Activated naive CD4-positive, alpha-beta T cell (primary cell): ENCODE measurements at places on chromosomes 4 and X.

GRCh38 chr4:44652002-44652401, 577 bp upstream of the YIPF7 start:
- DNase-seq: no peak

DNA sequence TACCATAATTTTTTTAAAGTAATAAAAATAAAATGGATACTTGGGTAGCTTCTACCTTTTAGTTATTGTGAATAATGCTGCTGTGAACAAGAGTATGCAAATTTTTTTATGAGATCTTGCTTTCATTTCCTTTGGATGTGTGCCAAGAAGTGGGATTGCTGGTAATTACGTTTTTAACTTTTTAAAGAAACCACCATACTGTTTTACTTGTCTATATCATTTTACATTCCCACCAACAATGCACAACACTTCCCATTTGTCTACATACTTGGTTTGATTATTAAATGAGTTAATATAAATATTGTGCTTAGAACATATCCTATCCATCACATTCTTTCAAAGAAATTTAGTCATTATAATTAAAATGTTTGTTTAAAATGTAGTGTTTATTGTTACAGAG, 3.9 kb upstream of the SULT1B1 start:
- DNase-seq: no peak

DNA sequence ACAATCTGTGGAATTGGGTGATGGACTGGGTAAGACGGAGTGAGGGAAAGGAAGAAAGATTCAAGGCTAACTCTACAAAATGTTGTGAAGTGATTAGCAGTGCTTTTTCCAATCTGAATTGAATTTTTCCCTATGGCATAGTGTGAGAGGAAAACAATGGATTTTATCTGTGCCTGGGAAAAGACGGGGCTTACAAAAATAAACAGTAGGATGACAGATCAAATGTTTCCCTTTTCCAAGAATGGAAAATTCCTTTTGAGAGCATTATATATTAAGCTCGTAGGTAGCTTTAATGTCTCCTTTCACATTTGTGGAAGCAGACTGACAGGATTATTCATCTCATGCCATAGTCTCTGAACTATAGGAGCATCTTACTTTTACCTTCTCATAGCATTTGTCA, 27.8 kb downstream of the ATP11C start:
- DNase-seq: no peak

- no peak for DNase-seq
Measured at GRCh38 chrX:39816871-39817731, 280.7 kb downstream of the BCOR start.

GRCh38 chrX:44733931-44734330, 109.9 kb upstream of the DUSP21 start:
- no peak for DNase-seq

GRCh38 chr4:3766036-3766784, at the start of gene ADRA2C:
TSS of gene ADRA2C (plus strand) at chr4:3766385. CDS start at chr4:3766607, 222 bp downstream.
- DNase-seq: no peak

DNA sequence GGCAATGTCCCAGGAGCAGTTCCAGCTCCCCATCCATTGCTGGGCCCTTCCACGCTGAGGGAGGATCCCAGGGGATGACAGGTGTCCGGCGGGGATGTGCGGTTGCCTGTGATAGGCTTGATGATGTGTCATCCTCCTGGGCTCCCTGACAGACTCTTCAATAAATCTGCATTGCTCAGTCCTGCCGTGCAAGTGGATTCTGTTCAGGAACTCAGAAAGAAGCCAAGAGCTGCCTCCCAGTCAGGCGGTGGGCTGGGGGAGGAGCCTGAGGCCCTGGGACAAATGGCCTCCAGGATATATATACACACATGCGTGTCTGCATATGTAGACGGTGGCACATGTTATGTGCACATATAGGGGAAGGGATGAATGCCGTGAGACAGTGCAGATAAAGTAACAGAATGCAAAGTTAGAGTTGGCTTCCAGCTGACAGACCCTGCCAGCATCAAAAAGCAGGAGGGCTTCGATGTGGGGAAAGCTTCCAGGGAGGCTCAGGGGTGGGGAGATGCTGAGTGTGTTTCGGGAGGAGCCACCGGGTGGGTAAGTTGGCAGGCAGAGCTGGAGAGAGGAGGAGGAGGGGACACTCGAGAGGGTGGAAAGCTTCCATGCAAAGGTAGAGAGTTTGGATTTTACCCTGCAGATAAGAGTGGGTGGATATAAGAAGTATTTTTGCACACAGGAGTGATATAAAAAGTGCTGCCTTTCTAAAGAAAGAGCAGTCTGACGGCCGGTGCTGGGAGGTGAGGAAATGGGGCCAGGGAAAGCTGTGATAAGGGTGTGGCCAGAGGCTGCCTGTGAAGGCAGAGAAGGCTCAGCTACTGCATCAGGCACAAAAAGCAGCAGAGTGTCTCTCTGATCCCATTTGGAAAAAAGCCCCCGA, 28.5 kb upstream of the CRMP1 start:
- DNase-seq: no peak

DNA sequence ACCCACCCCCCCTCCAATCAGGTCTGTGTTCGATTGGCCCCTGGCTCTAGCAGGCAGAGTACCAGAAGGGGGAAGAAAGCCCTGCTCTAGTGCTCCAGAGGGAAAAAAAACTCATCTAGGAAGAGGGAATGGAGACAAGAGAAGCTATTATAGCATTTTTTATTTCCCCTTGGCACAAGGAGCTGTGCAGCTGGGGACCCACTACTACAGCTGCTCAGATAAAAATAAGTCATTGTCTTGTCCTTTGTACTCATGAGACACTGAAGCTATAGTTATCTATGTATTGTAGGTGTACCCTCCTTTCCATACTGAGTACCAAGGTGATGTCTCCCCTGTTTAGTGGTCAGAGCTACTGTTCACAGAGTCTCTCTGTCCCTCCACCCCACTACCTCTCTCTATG, 14.3 kb downstream of the CCDC160 start:
- DNase-seq: no peak

GRCh38 chrX:16671005-16671404, 21.0 kb downstream of the S100G start:
- DNase-seq: peak; percentile 2

GRCh38 chr4:10201381-10202223, 85.0 kb upstream of the WDR1 start:
- no peak for DNase-seq

- DNase-seq: no peak
Measured at GRCh38 chr4:139175646-139176301, 1.2 kb downstream of the ELF2 start.

DNA sequence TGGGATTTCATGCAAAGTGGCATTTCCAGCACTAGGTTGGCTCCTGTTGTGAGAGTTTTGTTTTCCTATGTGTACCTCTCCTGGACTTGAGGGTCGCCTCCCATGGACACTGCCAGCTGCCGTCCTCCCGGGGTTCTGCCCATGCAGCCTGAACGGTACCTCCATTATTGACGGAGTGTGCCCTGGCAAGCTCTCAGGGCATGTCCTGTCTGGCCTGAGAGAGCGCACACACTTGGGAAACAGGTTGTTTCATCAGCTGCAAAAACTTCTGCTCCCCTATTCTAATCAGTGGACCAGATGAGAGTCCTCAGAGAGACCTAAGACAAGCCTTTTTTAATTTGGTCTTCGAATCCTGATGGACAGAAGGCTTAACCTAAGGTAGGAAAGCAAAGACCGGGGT, 56.6 kb upstream of the HOPX start:
- DNase-seq: no peak

DNA sequence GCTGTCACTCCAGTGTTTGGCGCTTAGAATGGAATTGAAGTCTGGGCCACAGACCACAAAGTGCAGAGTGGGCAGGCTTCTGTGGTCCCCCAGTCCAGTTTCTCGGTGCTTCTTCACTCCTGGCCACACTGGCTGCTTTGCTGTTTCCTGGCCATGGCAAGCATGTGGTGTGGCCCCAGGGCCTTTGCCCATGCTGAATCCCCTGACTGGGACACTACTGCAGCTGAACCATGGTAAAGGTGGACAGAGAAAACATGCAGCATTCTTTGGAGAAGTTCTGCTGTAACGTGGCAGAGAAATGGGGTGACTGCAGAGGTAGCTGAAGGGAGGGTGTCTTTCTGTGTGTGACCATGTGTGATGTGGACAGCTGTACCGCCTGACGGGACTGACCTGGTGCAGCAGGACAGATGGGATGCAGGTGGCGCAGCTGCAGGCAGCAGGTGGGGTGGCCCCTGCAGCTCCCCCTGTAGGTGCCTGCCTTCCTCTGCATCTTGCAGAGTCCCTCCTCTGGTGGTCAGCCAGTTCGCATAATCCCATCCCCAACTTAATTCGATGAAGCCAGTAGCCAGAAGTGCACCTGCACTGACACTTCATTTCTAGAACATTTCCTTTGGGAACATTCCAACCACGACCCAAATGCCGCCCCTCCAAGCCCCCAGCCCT, 13.2 kb upstream of the S100P start:
- no peak for DNase-seq

DNA sequence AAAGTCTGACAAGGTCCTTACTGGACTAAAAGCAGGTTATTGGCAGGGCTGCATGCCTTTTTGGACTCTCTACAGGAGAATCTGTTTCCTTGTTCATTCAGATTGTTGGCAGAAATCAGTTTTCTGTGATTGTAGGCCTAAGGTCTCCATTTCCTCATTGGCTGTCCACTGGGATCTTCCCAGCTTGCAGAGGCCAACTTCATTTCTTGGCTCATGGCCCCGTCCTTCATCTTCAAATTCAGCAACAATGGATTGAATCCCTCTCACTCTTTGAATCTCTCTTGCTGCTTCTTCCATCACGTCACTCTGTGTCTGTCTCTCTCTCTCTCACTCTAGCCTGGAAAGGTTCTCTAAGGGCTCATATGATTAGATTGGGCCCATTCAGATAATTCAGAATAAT, 14.9 kb upstream of the GLUD2 start:
- no peak for DNase-seq

DNA sequence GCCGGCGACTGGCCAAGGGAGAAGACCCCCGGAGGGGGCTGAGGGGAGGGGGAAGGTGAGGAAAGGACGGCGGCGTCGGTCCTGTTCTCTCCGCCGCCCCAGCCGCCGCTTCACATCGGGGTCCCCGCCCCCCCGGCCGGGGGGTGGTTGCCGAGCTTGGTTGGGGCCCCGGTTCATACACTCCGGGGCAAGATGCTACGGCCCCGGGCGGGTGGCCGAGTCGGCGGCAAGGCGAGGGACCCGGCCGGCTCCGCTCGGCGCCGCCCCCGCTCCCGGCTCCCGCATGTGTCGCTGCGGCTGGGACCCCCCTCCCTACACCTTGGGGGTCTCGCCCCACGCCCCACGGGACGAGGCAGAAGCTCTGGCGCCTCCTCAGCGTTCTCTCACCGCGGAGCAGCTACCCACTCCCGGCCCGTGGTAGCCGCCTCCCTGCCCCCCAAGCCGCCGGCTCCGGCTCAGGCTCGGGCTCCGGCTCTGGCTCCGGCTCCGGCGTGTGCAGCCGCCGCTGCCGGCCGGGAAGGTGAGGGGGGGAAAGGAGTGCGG, 461 bp downstream of the FBXW7 start:
- DNase-seq: peak; percentile 5

DNA sequence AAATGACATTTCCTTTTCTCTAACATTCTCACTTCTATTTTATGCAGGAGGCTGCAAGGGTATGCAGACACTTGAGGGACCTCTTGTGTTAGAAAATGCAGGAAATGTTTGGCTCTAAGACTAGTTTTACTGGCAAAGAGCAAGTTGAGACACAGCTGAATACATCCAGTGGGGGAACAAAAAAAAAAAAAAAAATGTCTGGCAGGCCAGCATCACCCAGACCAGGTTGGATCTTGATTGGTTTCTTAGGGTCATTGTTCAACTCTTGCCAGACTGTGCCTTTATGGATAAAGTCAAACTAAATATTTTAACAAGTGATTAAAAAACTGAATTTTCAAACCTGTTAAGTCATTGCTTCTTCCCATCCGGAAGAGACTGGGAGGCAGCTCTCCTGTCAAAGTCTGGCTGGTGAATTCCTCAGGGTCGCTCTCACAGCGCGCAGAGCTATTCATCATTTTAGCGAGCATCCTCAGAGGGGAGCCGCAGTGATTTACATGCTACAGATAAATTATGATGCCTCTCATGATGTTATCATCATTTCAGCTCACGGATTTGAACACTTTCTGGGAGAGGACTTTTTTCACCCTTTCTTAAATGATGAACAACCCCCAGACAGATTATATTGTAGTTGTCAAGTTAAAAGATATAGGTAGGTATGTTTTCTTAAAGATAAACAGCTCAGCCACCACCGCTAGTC, 23.6 kb upstream of the PACRGL start:
- DNase-seq: no peak

- no peak for DNase-seq
Measured at GRCh38 chrX:6909396-6909795, 238.1 kb upstream of the STS start.

DNA sequence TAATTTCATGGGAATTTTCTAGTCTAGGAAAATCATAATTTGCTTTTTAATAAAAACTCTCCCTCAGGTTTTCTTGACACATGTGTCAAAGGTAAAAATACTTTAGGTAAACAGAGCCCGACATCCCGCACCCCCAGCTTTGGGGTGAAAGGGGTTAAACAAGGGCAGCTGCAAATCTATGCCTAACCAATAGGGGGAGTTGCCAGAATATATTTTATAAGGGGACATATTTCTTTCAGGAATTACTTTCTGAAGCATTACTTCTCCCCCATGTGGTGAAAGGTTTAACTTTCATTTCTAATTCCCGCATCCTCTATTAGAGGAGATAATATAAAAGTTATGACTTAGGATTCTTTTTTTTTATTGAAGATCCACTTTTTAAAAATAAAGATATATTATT, 53.9 kb upstream of the HEPH start:
- DNase-seq: no peak

- no peak for DNase-seq
Measured at GRCh38 chr4:145735827-145736226, 55.9 kb downstream of the C4orf51 start.

DNA sequence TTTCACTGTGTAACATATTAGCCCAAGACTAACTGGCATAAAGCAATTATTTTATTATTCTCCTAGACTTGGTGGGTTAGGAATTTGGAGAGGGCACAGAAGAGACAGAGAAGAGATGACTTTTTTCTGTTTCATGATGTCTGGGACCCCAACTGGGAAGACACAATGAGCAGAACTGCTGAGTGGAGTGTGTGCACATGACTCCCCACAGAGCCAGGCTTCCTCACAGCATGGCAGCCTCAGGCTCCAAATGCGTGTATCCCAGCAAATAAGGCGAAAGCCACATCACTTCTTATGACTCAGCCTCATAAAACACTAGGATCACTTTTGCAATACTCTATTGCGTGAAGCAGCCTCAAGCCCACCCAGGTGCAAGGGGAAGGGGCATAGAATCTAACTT, 68.4 kb downstream of the MFAP3L start:
- no peak for DNase-seq

DNA sequence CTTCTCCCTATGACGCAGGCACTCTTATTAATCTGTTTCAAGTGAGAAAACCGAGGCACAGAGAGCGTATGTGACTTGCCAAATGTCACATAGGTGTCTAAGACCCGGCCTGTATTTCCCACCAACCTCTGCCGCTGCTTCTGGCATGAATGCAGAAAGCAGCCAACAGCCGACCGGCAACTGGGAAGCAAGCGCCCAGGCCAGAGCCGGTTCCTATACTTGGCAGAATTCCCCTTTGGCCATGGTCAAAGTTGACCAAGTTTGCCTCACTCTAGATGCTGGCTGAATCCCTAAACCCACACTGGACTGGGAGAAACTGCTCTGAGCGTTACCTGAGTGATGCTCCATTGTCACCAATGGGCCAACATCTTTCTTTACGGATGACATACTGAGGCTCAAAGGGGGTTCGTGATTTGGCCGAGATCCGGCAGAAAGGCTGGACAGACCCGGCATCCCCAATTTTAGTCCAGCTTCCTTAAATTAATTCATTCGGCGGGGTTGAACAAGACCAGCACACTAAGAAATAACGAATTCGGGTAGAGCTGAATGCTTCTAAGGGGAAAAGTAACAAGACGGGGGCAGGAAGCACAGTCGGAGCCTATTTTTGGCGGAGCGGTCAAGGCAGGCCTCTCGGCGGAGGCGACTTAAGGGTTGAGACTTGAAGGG, 11.2 kb downstream of the MSX1 start:
- DNase-seq: no peak
